Naive thymus-derived CD8-positive, alpha-beta T cell (primary cell): ENCODE measurements at places on chromosomes 2 and 18. TPM values are rescaled to one million over a fixed set of nuclear protein-coding genes. Genes with fewer than 3 reads are reported as not detected.

FHOD3 gene
- not detected for polyA plus RNA-seq

SCYGR4 gene
- not detected for polyA plus RNA-seq

DLX2 gene
- polyA plus RNA-seq = not detected

REG1B gene
- polyA plus RNA-seq = not detected

- no peak for DNase-seq
These were observed 224.2 kb upstream of the CTAGE1 start for GRCh38 chr18:22641958-22642357.
